Non-pigmented ciliary epithelial cell (primary cell): ENCODE measurements at places on chromosomes 13 and 19.

GRCh38 chr13:72716776-72717175, 10.7 kb downstream of the MZT1 start:
- DNase-seq, result no peak

DNA sequence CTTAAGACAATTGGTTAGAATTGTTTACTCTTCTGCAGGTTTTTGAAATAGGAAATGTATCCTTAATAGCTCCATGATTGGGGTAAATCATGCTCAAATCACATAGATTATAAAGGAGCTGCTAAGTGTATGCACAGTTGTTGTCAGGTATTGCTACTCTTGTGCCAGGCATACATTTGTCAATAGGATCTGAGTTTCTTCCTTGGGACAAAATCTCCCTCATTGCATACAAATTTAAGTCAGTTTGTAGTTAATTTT, 109.3 kb upstream of the MLNR start:
- no peak for DNase-seq

GRCh38 chr13:43664700-43665191, 122.0 kb downstream of the ENOX1 start:
- DNase-seq, result peak; percentile 55

- DNase-seq, result peak; percentile 68
Measured at GRCh38 chr19:39372047-39372802, 18.7 kb downstream of the PAF1 start.

DNA sequence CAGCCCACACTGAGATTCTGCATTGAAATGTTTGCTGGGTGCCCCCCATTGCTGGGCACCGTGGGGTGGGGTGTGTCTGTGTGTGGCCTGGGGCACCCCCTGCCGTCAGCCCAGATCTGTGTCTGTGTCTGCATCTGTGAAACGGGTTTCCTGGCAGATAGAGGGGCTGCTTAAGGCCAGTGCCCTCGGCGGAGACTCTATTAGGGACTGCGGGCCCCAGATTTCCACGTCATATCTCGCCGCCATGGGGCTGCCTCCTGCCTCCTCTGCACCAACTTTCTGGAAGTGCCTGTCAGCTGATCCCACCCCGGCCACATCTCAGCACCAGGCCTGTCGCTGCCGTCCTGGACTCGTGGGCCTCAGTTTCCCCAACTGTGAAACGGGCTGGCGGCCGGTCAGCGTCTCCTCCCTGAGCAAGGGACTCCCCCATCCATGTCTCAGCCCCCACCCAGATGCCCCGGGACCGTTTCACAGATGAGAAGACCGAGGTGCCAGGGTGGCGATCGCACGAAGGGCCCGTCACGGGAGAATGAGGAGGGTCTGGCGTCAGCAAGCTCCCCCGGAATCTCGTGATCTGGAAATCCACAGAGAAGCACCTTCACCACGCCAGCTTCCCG, 21.4 kb downstream of the ARID3A start:
- DNase-seq, result no peak

- no peak for DNase-seq
Measured at GRCh38 chr13:27921421-27921960, 1.7 kb downstream of the PDX1 start.

- DNase-seq, result no peak
Measured at GRCh38 chr13:111526922-111527321, 206.5 kb downstream of the TEX29 start.

DNA sequence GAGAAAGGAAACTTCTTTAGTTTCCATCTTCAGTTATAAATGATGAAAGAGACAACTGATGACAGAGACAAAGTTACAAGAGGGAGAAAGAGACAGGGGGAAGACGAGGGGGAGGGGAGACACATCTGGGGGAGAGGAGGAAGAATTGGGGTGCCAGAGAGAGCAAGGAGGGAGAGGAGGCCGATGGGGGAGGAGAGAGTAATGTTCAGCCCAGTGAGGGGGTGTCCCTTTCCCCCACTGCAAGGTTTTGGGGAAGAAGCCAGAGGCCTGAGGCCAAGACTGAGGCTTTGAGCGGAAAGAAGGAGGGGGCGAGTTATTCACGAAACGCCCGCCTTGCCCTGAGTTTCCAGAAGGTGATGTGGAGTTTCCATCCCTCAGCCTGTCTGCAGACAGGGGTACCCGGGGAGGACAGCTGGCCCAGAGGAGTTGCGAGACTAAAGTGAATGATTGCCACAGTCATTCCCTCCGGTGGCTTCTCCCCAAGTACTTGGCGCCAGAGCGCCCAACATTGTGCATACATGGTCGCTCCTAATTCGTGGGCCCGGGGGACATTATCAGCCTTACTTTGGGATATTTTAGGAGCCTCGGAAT, 558 bp upstream of the PPAN start:
- no peak for DNase-seq

GRCh38 chr19:40279761-40280607, 5.2 kb downstream of the AKT2 start:
- no peak for DNase-seq

- DNase-seq, result no peak
Measured at GRCh38 chr19:49113762-49114629, at the start of gene LIN7B. Gene LIN7B, plus strand, starts transcription at chr19:49114370. Its CDS starts 35 bp downstream, at chr19:49114405.

- no peak for DNase-seq
Measured at GRCh38 chr19:10766049-10766623, 48.3 kb downstream of the DNM2 start.

DNA sequence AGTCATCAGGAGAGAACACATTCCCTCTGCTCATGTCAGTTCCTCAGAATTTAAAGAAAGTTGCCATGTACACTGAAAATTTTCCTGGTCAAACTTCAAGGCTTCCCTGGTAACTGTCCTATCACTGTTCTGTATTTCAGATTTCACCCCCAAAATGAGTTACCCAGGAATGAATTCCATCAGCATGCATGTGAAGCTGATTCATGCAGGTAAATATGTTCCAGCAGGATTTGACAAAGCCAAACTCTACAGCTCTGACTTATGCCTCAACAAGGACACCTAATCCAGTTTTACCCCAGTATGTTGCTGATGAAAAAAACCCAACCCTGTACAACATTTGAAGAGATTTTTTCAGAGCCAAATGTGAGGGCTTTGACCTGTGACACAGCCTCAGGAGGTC, 21.5 kb downstream of the LIG4 start:
- DNase-seq, result no peak

- DNase-seq, result no peak
Measured at GRCh38 chr19:18931316-18932162, 9.5 kb downstream of the HOMER3 start.

- no peak for DNase-seq
Measured at GRCh38 chr19:48469289-48469881, at the start of gene CYTH2. Gene CYTH2, plus strand, starts transcription at chr19:48469369. Its CDS starts 139 bp downstream, at chr19:48469508.

DNA sequence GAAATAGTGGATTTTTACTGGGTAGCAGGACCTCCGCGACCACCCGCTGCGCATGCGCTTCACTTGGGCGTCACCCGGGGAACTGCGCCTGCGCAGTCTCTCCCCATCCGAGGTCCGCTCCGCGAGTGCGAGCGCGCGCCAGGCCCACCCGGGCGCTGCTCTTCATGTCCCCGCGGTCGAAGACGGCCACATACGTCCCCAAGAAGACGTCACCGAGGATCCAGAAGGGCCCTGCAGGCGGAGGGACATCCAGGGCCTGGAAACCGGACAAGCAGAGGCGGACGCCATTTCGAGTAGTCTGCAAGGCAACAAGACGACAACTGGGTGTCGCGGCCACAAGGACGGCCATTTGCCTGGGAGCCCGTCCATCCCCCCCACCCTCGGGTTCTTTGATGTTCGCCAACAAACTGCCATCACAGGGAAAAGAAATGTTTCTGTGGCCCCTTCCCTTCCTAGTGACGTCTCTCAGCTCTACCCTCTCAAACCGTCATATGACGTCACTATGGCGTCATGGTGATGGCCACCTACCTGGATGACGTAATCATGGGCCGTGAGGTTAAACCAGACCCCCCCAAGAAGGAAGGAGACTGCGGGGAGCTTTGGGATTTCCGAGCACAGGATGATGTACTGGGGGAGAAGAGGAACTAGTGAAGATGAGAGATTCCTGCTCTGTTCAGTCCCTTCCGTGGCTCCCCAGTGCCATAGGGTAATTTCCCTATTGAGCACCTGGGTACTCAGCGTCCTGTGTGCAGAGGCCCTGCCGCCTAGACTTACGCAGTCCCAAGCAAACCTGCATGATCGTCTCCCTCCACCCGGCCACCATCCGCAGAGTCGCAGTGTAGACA, 6.7 kb downstream of the NAPSA start:
- no peak for DNase-seq
